ENCODE measurements at places on chromosomes 16 and 17.

GRCh38 chr17:31093866-31094599 lies 744 bp upstream of the NF1 start:
- no peak for DNase-seq

- peak; percentile 68 for DNase-seq
These were observed 1.2 kb downstream of the TMC6 start for GRCh38 chr17:78127239-78127887.

GRCh38 chr17:43031666-43032065 lies 6.6 kb downstream of the RND2 start:
- DNase-seq = no peak

DNA sequence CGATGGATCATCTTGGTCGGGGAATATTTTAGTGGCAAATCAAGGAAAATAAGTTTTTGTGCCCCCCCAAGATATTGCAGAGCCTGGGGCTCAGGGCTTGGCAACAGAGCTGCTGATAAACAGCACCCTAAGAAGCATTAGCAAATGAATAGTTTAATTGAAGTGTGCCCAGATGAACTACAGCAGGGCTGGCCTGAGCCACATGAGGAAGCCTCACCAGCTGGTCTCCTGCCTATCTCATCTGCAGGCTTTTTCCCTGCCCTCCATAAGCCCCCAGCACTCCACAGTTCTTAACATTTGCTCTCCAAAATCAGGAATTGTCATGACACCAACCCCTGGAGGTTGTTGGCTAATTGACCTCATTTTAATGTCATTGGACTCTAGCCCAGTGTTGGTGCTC lies 480.2 kb downstream of the HS3ST3B1 start:
- peak; percentile 14 for DNase-seq

DNA sequence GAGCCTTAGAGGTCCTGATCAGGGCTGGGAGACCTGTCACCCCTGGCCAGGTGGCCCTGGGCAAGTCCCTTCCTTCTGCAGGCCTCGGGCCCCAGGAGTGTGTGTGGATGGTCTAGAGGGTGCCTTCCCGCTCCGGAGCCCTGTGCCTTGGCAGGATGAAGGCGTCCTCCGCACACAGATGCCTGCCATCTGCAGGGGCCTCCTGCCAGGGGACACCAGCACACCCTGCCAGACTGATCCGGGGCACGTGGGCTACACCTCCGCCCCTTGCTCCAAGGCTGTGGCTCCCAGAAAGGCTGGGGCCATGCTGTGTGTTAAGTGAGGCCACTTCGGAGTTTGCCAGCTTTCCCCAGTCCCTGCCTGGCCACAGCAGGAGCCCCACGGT lies 30.7 kb downstream of the NPTX1 start:
- DNase-seq = no peak

GRCh38 chr17:61947367-61948078 lies 19.7 kb upstream of the INTS2 start:
- no peak for DNase-seq

DNA sequence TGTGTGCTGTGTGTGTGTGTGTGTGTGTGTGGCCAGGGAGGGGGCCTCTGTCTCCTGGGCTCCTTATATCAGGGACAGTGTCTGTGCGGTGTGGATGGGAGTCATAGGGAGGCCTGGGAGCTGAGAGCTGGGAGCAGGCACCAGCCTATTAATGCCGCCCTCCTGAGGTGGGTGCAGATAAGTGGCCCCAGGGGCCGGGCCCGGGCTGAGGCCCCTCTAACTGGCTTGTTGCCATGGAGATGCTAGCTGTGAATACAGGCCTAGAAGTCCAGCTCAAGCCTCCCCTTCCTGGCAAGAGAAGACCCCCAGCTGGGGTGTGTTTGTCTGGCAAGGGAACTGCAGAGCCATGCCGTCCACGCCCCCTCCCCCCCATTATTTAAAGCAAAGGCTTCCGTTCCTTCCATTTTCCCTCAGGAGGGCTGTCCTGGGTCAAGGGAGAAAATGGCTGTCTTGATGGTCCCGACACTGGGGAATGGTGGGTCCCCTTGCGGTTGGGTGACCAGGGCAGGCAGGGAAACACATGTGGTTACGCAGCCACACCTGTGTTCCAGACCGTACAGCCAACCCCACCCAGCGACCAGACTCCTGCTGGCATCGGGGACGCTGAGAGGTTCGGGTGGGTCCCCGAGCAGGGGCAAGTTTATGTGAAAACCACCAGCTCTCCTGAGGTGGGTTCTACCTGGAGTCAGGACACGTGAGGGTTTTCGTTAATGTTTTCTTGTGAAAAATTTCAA lies 141.1 kb downstream of the MRM1 start:
- peak; percentile 75 for DNase-seq

DNA sequence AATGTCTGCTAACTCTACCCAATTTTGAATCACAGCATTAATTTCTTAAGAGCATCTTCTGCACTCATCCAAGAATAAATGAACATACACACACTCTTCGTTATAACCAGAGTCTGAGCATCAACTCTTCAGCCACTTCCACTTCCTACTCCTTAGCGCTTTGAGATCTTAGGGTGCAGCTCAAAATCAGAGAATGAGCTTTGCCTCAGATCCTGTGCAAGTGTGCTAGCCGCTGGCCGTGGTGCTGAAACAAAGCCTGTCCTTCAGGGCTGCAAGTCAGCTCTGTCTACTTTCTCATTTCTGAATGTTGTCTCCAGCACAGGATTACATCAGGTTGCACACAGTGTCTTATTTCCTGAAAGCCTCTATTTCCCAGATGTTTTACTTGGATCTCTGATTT lies 165.4 kb downstream of the AIPL1 start:
- DNase-seq = peak; percentile 85

- DNase-seq = no peak
These were observed 772 bp upstream of the SAMD14 start for GRCh38 chr17:50130559-50131305.

DNA sequence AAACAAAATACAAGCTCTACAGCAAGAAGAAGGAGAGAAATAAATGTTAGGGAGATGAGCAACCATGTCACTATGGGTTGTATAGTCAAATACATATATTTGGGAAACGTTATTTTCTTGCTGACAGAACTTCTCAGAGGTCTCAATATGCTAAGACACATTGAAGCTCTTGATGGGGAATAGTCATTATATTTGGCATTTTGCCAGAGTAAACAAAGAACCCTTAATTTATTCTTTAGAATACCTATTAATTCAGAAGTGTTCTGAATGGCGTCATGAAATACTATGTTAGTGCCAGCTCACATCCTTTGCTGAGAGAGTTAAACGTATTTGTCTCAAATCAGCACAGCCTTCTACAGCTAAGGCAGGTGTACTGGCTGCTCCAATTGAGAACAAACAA lies 458.9 kb downstream of the CDH13 start:
- no peak for DNase-seq

GRCh38 chr17:2487306-2487705 lies 24.4 kb downstream of the METTL16 start:
- DNase-seq = no peak

- no peak for DNase-seq
These were observed 32.1 kb upstream of the ZNF750 start for GRCh38 chr17:82871776-82872561.

DNA sequence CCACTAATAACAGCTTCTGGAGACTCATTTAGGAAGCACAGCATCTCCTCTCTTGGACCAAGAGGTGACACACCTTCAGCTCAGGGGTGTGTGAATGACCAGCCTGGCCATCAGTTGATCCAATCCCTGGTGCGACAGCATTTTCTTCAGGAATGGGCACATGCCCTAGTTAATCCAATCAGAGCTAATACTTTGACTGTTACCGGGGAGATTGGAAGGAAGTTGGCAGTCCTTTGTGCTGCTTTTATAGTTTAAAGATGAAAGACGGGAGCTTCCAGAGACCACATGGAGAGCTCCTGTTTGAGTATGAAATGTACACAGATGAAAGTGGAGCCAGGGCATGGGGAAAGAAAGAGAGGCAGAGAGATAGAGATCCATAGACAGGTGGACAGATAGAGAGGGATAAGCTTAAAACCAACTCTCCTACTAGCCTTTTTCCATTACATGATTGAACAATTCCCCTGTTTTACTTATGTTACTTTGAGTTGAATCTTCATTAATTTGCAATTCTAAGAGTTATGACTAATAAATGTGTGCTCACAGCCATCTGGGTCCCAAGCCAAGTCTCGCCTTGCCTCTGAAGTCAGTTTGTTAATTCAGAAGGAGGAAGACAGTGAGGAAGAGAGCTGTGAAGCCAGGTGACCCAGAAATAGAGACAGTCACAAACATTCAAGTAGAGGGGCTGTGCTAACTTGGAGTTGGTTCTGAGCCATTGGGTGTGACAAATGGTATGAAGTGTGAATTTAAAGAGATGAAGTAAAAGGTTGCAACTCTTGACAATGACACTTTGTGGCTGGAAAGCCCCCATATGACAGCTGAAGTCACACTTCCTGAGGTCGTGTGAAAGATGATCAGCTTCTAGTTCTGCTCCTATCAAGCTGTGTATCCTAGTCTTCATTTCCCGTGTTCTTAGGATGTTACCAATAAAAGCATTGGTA lies 120.0 kb upstream of the GOT2 start:
- no peak for DNase-seq

DNA sequence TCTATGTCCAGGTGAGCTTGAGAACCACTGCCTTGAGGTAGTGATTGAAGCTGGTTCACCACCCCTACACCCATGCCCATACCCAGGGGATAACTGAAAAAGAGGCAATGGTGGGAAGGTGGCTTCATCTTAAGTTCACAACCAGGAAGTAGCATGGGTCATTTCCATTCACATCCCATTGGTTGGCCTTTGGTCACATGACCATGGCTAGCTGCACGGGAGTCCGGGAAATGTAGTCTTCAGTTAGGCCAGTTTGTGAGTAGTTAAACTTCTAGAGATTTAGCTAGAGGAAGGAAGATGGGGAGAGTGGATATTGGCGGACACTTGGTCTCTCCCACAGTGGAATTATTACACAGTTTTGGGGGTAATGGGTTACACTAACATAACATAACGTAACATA lies 92.9 kb downstream of the RGS9 start:
- no peak for DNase-seq

GRCh38 chr17:8332688-8333087 lies 7.0 kb upstream of the ODF4 start:
- DNase-seq = peak; percentile 56

DNA sequence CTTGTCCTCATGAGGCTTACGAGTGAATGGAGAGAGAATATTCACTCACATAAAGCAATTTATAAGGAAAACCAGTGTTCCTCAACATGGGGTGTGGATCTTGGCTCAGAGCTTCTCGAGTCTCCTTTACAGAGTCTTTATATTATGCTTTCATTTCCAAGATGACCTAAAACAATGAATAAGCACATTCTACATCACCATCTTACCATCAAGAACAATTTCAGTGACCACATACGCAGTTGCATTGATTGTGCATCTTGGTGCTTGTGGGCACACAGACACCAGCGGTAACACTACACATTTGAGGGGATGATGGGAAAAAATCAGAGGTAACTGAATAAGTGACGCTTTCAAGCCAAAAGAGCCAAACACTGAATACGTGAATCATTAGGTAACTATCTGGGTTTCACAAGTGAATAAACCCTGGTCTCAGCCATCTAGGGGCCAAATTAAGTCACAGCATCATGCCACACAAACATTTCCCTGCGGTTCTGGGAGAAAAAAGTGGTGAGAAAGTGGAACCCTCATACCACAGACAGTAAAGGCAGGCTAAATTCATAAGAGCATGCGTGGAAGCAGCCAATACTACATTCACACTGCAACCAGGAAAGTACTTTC lies 9.4 kb downstream of the CWC25 start:
- DNase-seq = no peak

- no peak for DNase-seq
These were observed 169.8 kb downstream of the PITPNC1 start for GRCh38 chr17:67546578-67547527.

DNA sequence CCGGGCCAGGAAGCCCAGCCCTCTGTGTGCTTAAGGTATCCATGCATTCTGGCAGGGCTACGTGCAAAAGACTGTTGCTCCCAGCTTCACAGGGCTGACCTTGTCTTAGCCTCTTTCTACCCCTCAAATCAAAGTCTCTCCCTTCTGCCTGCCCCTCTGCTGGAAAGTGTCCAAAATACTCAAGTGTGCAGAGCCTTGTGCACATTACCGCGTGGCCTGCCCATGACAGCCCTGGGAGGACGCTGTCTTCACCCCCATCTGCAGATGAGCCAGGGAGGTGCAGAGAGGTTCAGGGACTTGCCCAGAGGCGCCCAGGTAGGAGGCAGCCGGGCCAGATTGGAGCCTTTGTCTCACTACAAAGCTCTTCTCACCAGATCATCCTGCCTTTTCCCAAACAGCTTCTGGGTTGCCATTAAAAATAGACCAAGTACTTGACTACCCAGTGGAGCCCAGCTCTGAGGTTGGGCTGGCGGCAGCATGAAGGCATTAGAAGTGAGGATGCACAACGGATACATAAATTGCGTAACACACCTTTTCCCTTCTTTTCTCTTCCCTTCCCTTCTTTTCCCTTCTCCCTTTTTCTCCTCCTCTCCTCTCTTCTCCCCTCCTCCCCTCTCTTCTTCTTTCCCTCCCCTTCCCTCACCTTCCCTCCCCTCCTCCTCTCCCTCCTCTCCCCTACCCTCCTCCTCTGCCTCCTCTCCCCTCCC lies 3.5 kb downstream of the CACNG4 start:
- DNase-seq = no peak

DNA sequence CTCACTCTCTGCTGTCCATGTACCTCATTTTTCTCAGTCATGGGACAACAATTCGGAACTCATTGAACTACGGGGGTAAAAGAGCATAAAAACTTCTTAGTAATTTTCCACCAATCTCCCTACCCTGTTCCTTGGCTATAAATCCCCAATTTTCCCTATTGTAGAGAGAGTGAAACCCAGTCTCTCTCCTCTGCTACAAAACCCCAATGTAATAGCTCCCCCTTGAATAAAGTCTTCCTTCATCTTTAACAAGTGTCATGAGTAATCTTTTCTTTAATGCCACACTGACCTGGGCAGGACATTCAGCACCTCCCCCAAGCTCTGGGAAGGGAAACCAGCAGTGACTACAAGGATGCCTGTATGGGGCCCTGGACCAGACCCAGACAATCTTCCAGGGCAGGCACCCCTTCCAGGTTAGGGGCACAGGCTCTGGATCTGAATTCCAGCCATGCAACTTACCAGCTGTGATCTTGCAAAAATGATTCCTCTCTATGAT lies 10.2 kb upstream of the EIF1 start:
- DNase-seq = no peak

DNA sequence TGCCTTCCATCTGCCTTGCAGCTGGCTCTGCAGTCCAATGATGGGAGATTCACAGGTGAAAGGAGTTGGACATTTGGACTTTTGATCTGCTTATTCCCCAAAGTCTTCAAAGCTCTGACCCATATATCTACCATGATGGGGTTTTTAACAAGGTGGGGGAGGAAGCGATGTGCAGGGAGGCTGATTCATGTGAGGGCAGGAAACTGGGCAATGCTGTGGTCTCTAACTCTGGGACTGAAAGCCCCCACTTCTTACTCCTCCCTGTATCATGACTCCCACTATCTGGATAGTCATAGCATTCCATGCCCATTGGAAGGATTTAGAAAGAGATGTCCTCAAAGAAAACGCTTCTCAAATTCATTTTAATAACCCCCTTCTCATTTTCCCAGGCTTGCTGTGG lies 16.3 kb downstream of the HOXB1 start:
- DNase-seq = no peak

GRCh38 chr16:56732832-56733231 lies 2.9 kb downstream of the NUP93 start:
- DNase-seq = no peak

- no peak for DNase-seq
These were observed 19.5 kb downstream of the CDH11 start for GRCh38 chr16:65102326-65102725.

GRCh38 chr17:48439110-48439850 lies 9.3 kb upstream of the SKAP1 start:
- peak; percentile 37 for DNase-seq

GRCh38 chr17:58764373-58764772 lies 8.7 kb downstream of the PPM1E start:
- no peak for DNase-seq

- DNase-seq = peak; percentile 64
These were observed 332.0 kb downstream of the XYLT1 start for GRCh38 chr16:17138801-17139200.

All from eye (tissue), 1 donor.